ENCODE measurements at places on chromosomes 6 and 20. TPM values are rescaled to one million over a fixed set of nuclear protein-coding genes. Genes with fewer than 3 reads are reported as not detected.

Gene LY6G6C
- 1.8 TPM for total RNA-seq

- no peak for DNase-seq
Measured at GRCh38 chr6:4687989-4688947, 87.9 kb upstream of the CDYL start.

- no peak for DNase-seq
Measured at GRCh38 chr6:8539453-8539852, 104.1 kb upstream of the SLC35B3 start.

- DNase-seq: no peak
Measured at GRCh38 chr20:47276251-47276650, 80.2 kb downstream of the ZMYND8 start.

GRCh38 chr6:131331873-131332781 is 196.9 kb downstream of the AKAP7 start:
- no peak for DNase-seq

GRCh38 chr20:22339091-22339881 is 245.1 kb downstream of the FOXA2 start:
- DNase-seq: no peak

Gene SIRPB1
- not detected for total RNA-seq
